ENCODE measurements at places on chromosomes 4 and X.

GRCh38 chr4:158767451-158767850, 1.4 kb upstream of the FNIP2 start:
- no peak for DNase-seq

DNA sequence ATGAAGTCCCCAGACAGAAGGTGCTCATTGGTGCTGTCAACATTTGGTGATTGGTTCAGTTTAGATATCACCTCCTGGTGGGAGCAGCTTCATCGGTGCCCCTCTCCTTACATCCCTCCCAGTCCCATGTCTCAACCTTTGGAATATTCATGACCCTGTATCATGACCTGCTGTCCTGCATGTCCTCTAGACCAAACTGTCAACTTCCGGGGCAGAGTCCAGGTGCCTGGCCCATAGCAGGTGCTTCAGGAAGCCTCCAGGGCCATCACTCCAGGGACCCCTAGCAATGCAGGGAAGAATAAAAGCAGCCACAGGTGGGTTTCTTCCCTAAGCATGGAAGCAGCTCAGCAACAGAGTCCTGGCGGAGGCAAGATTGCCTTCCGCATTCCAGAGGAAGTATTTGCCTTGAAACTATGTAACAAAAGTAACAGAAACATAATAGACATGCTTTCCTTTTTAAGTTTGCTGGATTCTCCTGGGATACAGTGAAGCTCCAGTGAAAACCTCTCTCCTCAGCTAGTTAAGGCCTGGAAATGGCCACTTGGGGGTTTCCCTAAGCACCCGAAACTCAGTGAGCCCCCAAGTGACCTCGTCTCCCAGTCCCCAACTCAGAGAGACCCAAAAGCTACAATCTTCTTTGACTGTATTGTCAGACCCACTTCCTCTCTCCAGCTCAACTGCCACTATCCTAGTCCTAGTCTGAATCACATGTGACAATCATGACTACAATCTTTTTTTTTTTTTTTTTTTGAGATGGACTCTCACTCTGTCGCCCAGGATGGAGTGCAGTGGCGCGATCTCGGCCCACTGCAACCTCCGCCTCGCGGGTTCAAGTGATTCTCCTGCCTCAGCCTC, 1.3 kb upstream of the ATP6AP1 start:
- no peak for DNase-seq

GRCh38 chr4:67874986-67875385, 8.8 kb downstream of the TMPRSS11D start:
- DNase-seq = no peak

GRCh38 chrX:25853002-25853479, 285.1 kb upstream of the MAGEB18 start:
- DNase-seq = no peak

DNA sequence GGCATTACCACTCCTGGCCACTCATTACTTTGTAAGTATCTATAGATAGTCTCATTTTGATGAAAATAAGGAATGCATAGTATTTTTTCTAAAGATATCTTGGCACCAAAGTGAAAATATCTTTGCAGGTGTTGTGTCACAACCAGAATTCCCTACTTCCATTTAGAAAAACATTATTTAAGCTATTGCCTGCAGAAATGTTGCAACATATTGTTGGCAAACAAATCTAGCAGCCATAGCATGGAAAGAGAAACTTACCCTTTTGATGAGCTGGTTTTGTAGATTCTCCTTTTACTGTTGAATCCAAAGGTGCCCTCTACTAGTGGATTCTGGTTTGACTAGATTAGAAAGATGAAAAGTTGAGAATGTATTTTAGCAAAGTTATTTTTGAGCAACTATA, 138.8 kb downstream of the AREG start:
- DNase-seq = no peak

DNA sequence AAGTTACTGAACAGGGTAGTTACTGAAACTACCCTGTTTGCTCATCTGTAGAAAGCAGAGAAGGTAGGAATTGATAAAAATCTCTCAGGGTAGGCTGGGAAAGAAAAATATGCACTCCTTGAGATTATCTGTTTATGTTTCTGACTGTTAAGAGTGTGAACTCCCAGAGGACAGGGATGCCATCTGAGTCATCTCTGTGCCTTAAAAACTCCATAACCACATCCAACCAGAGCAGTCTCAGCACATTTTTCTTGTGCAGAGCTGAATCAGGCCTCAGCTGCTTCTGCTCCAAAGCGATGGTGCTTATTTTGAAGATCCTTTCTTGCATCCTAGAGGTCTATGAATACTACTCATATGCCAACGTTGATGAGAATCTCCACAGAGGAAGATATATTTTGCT, 9.9 kb downstream of the CENPVL3 start:
- no peak for DNase-seq

DNA sequence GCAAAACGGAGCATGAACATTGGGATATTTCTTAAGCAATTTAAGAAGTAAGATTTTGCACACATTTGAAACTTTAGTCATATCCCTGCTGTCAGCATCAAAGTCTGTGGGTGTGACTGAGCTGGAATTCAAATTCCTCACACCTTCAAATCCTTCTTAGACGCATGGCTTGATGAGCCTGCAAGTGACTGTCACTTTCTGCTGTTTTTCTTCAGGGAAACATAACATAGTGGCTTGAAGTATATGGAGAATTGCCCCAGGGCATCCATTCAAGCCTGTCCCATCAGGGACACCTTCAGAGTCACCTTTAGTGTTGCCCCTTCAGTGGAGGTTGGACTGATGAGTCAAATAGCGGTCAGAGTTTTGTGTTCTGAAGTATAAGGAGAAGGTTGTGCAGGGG, 17.4 kb downstream of the FHDC1 start:
- DNase-seq = no peak

DNA sequence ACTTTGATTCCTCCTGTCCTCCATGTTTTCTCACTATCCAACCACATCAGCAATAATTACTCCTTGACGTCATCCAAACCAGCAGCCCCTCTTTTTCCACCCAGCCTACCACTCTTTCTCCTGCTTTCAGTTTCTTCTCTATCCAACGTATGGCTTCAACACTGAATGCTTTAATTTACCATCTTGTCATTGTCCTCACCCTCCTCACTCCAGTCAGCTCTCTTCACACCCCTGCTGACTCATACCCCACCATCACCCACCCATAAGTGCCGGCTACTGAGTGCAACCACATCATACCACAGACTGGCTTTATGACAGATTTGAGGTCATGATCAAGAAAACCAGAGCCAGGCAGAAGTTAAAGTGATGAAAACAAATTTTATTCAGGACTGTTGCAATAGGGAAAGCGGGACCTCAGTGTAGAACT, 9.8 kb upstream of the ANXA5 start:
- peak; percentile 17 for DNase-seq

- DNase-seq = no peak
Observed at GRCh38 chrX:5771441-5771840, 457.2 kb downstream of the NLGN4X start.

GRCh38 chr4:47668810-47669408, 169.0 kb downstream of the CORIN start:
- DNase-seq = no peak

GRCh38 chrX:48515842-48516241, 5.8 kb upstream of the EBP start:
- no peak for DNase-seq

DNA sequence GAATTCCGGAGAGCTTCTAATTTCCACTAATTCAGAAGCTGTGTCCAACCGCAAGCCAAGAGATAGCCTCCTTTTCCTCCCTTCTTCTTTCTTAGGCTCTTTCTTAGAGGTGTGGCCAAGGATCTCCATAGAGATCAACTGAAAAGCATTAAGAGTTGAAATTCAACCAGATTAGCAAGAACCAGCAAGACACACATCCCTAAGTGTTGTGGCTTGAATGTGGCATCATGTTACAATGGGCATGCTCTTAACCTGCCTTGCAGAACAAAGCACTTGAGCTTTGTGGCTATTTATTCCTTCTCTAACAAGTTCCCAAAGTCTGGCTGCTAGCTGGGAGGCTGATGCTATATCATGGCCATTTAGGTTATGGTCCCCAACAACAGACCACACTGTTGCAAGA, 10.4 kb downstream of the ANOS1 start:
- DNase-seq = no peak

Data from stimulated activated CD8-positive, alpha-beta memory T cell treated with anti-CD3 and anti-CD28 coated beads, Interleukin-4, amount 100 ng/mL, for 1 hour (primary cell).